ENCODE measurements at places on chromosomes 1 and 21. TPM values are rescaled to one million over a fixed set of nuclear protein-coding genes. Genes with fewer than 3 reads are reported as not detected.

LSS gene
- total RNA-seq: 69.2 TPM

PRDM16 gene
- total RNA-seq: not detected

PPM1J gene
- 10.7 TPM for total RNA-seq

FCN3 gene
- total RNA-seq: not detected

SLC22A15 gene
- 51.2 TPM for total RNA-seq

NES gene
- total RNA-seq: 49.0 TPM

Data from mammary epithelial cell (primary cell).